ENCODE measurements at places on chromosomes 2 and 18. TPM values are rescaled to one million over a fixed set of nuclear protein-coding genes. Genes with fewer than 3 reads are reported as not detected.

- no peak for DNase-seq
Measured at GRCh38 chr2:145157741-145158591, 638.0 kb upstream of the ZEB2 start.

TNS1 gene
- total RNA-seq: 35.6 TPM

GREB1L gene
- total RNA-seq: 0.76 TPM

DNA sequence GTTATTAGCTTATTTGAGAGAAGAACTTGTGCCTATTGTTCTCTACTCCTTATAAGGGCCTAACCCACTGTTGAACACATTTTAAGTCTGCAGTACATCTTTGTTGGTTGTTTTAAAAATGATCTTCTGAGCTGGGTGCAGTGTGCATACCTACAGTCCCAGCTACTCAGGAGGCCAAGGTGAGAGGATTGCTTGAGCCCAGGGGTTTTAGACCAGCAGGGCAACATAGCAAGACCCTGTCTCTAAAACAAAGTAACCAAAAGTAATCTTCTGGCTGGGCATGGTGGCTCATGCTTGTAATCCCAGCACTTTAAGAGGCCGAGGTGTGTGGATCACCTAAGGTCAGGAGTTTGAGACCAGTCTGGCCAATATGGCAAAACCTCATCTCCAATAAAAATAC lies 25.8 kb upstream of the RAB10 start:
- no peak for DNase-seq

UPP2 gene
- not detected for total RNA-seq

DSG1 gene
- total RNA-seq: not detected

- peak; percentile 7 for DNase-seq
Measured at GRCh38 chr2:27990030-27990590, 99.6 kb downstream of the BABAM2 start.

DNA sequence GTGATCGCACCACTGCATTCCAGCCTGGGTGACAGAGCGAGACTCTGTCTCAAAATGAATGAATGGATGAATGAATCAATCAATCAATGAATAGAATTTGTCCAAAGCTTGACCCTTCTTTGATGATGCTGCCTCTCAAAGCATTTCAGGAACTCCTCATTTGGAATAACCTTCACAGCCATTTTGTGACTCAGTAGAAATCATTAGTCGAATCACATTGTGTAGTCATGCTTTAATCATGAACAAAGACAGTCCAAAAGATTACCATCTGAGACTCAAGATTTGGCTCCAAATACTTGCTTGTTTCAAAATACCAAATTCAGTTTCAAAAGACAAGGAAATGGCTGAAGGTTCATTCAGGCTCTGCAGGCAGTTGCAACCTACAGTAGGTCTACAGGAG lies 83.1 kb downstream of the VWA3B start:
- no peak for DNase-seq

OLA1 gene
- 93.9 TPM for total RNA-seq

GRCh38 chr2:210616074-210616473 lies 59.7 kb downstream of the CPS1 start:
- DNase-seq: no peak

HOXD4 gene
- 13.7 TPM for total RNA-seq

DNA sequence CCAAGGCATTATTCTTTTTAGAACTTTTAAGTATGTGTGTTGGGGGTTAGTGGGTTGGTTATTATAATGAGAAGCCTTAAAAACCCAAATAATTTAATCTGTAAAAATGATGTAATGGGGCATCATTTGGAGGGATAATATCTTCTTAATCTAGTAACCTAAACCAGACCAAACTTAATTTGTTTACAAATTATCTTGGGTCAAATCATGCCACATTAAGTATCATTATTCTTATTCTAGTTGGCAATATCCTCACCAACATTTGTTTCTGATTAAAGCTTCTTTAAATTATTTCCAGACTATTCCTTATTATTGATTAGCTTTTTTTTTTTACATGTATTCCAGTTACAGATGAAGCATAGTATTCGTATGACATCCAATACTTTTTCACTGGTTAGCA lies 85.5 kb upstream of the VWC2L start:
- no peak for DNase-seq

DNA sequence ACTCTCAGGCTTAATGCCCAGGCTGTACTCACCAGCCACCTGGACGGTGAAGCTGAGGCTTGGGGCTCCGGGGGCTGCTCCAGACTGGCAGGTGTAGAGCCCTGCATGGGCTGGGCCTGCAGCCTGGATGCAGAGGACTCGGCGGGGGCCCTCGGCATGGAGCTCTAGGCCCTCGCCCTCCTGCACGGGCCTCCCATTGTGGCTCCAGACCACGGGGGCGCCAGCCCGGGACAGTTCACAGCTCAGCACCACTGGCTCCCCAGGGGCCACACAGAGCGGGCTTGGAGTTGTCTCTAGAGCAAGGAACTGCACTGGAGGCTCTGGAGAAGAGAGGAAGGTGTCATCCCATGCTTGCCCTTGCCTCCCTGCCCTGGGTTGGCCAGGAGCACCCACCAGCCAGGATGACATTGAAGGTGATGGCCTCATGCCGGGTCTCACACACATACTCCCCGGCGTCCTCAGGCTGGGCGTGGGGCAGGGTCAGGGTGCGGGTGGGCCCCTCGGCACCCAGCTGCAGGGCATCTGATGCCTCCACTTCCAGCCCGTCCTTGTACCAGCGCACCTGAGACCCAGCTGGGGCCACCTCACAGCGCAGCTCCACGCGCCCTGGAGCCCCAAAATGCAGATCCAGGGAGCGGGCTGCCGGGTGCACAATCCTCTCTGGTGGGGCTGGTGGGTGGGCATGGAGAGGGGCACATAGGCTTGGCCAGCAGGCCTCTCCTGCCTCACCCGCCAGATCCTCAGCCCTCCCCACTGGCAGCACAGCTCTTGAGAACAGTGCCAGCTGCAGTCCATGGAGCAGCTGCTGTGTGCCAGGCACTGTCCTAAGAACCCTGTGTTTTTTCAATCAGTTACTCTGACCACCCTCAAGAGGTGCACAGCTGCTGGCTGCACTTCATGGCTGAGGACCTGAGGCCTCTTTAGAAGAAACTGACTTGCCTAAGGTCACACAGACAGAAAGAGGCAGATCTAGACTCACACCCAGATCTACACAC lies 13.3 kb downstream of the OBSL1 start:
- DNase-seq: no peak

NBEAL1 gene
- total RNA-seq: 23.4 TPM

DNA sequence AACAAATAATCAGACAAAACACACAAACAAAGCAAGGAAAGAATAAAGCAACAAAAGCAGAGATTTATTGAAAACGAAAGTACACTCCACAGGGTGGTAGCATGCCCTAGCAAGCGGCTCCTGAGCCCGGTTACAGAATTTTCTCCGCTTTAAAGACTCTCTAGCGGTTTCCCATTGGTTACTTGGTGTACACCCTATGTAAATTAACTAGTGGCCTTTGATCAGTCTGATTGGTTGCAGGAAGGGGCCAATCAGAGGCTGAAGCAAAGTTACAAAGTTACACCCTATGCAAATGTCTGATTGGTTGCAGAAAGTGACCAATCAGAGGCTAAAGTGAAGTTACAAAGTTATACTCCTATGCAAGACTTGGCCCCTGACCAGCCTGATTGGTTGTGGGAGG lies 242.9 kb downstream of the LDLRAD4 start:
- DNase-seq: no peak

SH3RF3 gene
- total RNA-seq: 9.4 TPM

DNA sequence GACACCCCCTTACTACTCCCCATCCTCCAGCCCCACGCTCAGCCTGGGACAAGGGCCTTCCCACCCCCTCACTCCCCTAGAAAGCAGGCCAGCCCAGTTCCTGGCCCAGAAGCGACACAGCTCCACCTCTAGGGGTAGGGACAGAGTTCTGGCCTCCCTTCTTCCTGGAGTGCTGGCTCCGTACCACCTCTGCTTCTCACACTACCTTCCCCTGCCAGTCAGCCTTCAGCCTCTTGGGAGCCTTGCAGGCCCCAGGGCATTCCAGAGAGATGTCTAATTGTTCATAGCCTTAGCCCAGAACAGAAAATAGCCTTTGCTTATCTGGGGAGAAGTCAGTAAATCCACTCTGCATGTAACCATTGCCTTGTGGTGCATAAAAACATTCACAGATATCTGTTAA lies 13.1 kb upstream of the CATIP start:
- DNase-seq: no peak

DNA sequence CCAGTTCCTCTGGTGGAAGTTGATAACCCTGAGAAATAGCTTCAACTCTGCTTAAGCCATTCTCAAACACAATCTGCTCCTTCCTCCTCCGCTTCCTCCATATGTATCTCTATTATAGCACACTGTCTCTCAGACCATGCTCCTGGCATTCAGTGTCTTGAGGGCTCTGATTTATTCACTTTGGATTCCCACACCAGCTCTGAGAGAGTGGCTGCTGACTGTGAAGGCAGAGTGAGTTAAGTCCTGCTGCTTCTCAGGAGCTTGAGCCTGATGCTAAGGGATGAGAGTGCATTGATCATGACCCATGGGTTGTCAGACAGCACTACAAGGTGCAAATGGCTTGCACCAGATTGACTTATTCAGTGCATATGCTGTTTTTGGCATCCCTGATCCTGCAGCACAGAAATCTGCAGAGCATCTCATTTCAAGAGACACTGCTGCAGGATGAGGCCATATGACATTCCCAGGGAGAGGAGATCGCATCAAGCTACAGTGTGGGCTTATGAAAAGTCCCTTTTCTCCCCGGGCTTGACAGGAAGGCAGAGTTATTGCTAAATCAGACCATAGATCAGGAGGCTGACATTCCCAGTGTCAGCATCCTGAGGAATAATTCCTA lies 500.5 kb upstream of the RAB6C start:
- DNase-seq: no peak

GIGYF2 gene
- total RNA-seq: 56.4 TPM

GRCh38 chr18:53224128-53224778 lies 884.3 kb downstream of the DCC start:
- DNase-seq: no peak

- no peak for DNase-seq
Measured at GRCh38 chr2:21676041-21676440, 552.3 kb downstream of the TDRD15 start.

GRCh38 chr2:102040229-102040628 lies 48.5 kb downstream of the IL1R2 start:
- DNase-seq: no peak

DNA sequence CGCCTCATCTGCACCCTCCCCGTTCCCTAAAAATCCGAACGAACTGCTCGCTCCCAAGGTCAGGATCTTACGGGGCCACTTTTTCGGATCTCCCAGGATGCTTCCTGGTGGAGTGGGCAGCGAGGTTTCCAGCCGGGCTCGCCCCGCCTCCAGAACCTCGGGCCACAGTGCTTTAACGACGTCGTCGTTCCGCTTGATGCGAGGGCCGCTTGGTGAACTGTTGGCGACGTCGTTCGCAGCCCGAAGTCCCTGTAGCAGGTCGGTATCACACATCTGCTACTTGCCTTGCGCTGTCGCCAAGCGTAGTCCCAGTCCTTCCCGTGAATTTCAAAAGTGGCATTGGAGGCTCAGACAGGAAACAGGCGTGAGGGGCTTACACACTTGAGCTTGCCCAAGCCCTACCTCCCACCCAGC lies 15.3 kb downstream of the EVX2 start:
- no peak for DNase-seq

- no peak for DNase-seq
Measured at GRCh38 chr2:151729837-151730236, 4.4 kb downstream of the NEB start.

DNA sequence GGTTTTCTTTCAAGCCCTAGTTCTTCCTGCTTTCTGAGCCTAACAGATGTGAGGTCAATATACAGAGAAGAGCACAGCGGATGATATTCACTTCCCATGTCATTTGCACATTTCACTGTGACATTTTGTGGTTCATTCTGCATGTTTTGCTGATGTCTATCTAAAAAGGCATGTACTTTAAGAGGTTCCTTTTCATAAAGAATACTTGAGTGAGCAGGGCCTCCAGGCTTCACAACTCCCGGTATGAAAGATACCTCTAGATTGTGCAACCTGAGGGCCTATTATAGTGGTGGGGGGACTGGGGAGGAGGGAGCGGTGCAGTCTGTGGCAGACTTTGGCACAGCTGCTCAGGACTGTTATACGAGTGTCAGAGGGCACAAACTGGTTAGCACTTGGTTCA lies 54.6 kb downstream of the CPO start:
- DNase-seq: no peak

DNA sequence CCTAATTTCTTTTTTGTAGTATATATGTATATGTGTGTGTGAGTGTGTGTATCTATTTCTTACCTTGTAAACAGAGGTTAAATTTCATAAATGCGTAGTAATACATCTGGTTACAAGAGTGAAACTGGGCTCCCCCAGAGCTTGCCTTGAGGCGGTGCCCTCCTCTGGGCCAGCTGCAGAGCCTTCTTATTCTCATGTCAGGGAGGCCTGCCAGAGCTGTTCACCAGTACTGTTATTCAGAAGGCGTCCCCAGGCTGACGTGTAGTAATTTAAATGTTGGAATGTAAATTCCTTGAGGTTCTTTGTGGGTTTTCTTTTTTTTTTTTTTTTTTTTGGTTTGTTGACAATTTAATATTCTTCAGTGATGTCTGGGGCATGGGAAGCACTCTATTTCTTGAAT lies 11.2 kb downstream of the COPS8 start:
- no peak for DNase-seq

SIX3 gene
- total RNA-seq: not detected

GRCh38 chr2:233362742-233363141 lies 8.4 kb downstream of the DGKD start:
- DNase-seq: no peak

DNA sequence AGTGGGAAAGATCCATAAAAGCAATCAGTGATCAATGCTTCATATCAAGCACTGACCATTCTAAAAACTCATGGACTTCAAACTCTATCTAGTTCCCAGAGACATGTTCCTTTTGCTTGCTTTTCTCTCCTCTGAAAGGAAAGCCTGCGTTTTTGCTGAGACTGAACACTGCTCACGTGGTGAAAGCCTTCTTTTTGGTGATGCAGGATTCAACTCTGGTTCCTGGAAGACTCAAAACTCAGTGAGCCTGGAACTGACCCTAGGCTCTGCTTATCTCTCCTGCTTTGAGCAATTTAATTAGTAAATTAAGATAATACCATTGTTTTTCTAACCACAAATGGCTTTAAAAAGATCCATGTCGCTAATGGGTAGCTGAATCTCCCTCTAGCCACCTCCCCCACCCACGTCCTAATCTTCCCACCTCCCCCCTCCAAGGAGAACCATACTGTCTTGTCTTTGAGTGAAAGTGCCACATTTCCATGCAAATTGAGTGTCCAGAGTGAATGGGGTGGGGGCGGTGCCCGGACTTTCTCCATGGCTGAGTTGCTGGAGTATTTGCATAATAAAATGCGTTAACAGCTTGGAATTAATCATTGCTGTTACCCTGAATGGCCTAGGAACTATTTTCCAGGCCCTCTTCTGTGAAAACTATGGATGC lies 130.5 kb downstream of the BCL11A start:
- DNase-seq: no peak

GRCh38 chr2:149781263-149781808 lies 193.8 kb upstream of the MMADHC start:
- DNase-seq: no peak

CRYGD gene
- not detected for total RNA-seq

GRCh38 chr2:39179974-39180960 lies 59.4 kb upstream of the SOS1 start:
- DNase-seq: no peak

GRCh38 chr2:5125017-5125730 lies 567.0 kb upstream of the SOX11 start:
- DNase-seq: no peak

Data from endothelial cell of umbilical vein (primary cell).